ENCODE measurements at places on chromosomes 16 and 17.

GRCh38 chr17:76997981-76998531 is 129.9 kb downstream of the MGAT5B start:
- no peak for DNase-seq

DNA sequence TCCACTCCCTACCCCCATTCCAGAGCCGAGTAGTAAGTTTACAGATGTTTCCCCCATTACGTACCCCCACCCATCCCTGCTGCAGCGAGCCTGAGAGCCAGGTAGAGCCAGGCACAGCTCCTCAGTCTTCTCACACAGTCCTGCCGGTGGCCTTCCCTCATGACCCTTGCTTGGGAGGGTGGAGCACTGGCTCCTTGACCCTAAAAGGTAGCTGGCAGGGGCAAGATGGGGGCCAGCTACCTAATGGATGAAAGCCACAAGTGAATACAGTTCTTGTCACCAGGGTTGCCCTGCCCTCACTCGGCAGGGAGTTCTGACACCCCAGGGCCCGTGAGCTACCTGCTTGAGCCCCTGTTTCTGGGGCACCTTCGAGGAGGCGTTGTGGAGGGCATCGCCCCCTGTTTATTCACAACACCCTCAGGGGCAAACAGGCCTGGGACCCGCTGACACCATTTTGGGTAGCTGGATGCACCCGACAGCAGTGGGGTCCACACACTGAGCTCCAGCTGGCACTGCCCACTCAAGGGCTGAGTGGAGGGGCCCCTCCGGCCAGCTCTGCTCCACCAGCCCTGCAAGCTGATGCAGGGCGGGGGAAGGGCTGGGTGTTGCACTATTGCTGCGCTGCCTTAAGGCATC is 22.2 kb downstream of the ADAM11 start:
- DNase-seq: no peak

- DNase-seq: no peak
Measured at GRCh38 chr16:23186171-23186570, 3.6 kb downstream of the SCNN1G start.

DNA sequence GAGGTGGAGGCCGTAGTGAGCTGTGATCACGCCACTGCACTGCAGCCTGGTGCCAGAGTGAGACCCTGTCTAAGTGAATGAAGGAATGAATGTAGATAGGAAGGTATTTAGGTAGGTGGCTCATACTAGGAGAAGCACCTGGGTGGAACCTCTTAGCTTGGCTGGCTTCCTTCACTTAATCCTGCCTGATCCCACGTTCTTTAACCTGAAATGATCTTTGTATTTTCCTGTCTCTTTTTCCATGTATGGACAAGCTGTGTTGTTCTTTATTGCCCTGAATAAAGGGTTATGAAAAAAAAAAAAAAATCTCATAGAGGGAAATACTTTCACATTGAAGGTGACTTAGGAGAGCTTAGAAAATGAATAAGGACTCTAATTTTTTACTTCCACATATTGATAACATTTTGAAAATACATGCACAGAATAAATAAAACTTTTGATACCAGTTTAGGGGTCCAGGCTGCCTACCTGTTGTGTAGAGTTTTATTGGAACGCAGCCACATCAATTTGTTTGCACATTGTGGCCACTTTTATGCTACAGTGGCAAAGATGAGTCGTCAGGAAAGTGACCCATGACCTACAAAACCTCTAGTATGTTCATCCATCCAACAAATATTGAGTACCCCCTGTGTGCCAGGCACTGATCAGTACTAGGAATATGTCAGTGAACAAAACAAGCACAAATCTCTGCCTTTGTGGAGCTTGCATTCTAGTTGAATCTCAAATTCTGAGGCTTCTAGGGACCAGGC is 44.6 kb downstream of the VPS35L start:
- DNase-seq: no peak

GRCh38 chr17:83199500-83200201 is 120.2 kb downstream of the METRNL start:
- DNase-seq: no peak

- DNase-seq: no peak
Measured at GRCh38 chr17:49858796-49859195, 10.9 kb upstream of the TAC4 start.

- peak; percentile 95 for DNase-seq
Measured at GRCh38 chr16:1414532-1415260, at the start of gene UNKL. Gene UNKL (minus strand): TSS chr16:1414704. CDS start chr16:1414691, 13 bp downstream.

DNA sequence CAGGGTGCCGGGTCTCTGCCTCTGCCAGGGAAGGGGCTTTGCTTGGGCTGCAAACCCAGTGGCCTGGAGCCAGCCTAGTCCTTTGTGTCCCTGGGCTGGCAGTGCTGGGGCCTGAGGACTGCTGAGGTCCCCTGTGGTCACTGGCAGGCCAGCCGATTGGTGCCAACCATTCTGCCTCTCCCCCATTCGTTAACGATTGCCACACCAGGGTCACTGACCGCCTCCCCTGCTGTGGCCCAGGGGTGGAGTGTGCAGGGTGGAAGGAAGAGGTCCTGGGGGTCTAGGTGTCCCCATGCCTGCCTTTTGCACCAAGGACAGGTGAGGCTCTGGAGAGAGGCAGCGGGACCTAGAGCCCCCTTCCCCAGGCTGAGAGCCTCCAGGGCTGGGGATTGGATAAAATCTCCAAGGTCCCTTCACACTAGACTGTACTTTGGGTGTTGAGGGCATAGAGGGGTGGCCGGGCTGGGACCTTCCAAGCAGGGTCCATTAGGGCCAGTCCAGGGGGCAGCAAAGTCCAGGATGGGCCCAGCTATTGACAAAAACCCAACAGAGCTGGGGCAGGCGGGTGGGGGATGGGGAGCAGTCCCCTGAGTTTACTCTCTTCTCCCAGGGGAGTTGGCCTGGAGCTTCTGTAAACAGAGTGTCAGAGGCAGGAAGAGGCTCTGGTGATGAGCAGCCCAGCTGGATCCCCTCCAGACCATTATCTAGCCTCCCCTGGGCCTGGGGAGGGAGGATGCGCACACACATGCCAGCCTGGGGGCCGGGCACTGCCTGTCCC is 1.1 kb downstream of the VASN start:
- DNase-seq: no peak

- DNase-seq: no peak
Measured at GRCh38 chr17:68053231-68054013, 17.9 kb downstream of the KPNA2 start.

DNA sequence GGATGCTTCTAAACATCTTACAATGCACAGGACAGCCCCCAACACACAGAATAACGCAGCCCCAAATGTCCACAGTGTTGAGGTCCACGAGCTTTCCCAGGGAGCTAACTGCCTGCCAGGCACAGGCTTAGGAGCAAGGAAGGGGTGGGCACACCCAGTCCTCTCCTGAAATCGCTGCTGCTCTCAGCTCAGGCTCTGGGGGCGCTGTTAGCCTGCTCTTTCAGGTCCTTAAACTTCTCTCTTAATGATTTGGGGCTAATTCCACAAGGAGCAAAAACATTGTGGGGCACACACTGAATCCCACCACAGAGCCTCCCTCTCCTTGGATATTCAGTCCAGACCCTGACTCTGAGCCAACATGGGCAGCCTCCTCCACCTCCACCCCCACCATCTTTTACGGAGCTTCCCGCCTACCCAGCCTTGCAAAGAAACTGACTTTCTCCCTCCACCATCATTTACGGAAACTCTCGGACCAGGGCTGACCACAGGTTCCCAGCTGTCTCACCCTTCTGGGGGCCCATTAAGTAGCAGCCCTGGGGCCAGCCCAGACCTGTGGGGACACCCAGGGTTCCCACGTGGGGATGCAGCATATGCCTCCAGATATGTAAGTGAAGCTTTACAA is 1.1 kb downstream of the CD300H start:
- peak; percentile 54 for DNase-seq

- DNase-seq: no peak
Measured at GRCh38 chr17:55533608-55534007, 22.4 kb upstream of the SMIM36 start.

DNA sequence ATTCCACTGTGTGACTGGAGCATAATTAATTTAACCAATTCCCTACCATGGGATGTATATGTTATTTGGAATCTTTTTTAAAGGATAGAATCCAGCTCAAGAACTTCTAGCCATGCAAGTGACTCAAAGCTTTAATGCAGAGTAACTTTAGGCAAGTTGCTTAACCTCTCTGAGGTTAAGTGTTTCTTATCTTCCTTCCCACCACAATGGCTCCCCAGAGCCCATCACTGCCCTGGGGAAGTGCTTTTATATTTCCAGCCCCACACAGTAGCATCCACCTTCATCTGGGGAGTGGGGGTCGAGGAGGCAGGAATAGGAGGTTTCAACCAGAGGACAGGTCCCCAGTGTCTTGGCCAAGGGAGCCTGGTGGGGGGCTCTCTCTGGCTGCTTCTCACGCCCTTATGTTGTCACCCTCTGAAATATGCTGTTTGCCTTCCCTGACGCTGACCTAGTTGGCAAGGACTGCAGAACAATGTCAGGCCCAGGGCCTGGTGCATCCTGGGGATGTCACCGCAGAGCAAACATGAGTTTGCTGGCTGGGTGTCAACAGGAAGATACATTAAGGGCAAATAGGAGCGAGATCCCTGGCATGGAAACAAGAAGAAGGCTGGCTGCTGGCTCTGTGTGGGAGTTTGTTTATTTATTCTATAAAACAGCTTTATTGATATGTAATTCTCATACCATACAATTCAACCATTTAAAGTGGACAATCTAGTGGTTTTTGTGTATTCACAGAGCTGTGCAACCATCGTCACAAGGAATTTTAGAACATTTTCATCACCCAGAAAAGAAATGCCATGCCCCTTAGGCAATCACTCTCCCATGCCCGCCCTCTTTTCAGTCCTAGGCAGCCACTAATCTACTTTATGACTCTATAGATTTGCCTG is 46.6 kb upstream of the WSB1 start:
- DNase-seq: no peak

DNA sequence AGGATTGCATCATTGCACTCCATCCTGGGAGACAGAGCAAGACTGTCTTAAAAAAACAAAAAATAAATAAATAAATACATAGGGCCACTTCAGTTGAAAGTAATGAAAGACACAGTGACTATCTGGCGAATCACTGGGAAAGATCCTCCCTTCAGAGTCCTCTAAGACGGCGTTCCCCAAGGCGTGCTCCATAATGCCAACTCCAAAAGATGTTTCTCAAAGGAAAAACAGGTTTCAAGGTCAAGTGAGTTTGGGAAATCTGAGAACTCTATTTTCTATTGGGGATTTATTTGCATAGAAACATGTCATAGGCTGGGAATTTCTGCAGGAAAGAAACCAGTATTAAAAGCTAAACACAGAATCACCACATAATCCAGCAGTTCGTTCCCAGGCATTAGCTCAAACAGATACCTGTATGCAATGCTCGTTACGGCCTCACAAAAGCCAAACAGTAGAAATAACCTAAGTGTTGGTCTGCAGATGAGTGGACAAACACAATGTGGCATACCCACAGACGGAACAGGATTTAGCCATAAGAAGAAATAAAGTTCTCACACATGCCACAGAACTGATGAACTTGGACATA is 7.9 kb downstream of the KLHDC4 start:
- no peak for DNase-seq

DNA sequence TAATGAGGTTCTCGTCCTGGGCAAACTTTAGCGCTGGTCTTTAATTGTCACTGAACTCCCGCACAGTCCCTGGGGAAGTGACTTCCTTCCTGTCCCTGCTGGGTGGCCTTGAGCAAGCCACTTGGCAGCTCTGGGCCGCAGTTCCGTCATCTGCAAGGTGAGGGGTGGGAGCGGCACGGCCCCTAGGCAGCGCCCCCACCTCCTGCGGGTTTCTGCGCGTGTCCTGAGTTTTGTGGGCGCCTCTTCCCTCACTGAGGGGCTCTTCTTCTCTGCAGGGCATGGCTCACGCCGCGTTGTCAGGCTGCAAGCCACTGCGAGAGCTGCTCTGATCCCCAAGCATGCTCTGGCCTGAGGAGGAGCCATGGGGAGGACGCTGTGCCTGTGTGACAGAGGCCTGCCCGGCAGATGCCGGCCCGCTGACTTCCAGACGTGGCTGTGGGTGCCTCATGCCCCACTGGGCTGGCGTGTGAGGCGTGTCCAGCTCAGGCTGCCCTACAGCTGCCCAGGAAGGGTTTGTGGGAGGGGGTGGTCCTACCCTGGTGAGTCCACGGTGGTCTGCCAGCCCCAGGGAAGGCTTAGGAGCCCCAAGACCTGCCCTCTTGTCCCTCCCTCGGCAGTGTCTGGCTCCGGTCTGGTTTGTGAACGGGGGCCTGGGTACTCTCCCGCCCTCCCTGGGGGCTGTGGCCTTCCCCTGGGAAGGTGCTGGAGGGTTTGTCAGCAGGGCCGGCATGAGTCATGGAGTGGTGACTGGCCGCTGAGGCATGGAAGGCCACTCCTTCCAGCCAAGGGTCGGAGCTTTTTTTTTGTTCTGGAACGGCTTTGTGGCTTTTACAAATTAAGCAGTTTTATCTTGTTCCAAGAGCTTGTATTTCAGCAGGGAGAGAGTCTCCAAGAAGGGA is 182.0 kb downstream of the SEC14L1 start:
- peak; percentile 87 for DNase-seq

DNA sequence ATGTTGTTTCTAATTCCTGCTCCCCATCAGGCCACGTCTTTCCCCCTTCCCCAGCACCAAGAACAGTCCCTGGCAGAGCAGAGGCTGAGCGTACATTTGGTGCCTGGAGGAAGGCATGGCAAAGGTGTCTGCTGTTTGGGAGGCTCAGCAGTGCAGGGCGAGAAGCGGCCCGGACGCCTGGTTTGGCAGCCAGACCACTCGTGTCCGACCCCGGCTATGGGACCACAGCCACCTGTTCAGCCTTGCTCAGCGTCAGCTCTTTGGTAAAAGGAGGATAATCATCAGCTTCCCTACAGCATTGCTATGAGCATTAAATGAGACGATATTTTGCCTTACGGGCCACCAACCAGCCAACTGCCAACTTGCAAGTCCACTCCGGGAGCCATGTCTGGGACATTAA is 106.7 kb upstream of the CREBBP start:
- DNase-seq: no peak

- peak; percentile 96 for DNase-seq
Measured at GRCh38 chr17:45332989-45333701, 16.3 kb upstream of the MAP3K14 start.

- DNase-seq: no peak
Measured at GRCh38 chr16:7456211-7456610, 123.6 kb downstream of the RBFOX1 start.

DNA sequence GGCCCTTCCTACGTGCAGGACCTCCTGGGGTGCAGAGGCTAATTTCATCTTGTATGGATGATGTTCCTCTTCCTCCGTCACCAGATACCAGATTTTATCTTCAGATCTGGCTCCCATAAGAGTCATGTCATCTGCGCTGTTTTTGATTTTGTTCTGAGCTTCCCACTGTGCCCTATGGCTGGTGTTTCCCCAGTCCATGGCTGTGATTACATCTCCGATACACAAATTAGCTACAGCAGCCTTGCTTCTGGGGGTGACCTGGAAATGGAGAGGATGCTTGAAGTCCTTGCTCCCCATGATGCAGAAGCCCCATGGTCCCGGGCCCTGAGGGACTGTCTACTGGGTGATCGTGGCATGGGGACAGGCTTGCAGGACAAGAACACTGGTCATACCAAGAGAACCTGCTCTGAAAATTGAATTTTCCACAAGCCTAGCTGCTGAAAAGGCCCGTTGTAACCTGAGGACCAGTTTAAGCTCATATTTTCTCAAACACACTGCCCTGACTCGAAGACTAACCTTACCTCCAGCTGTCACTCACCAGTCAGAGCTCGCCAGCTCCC is 69.0 kb downstream of the KCNJ12 start:
- DNase-seq: no peak

GRCh38 chr17:11940904-11941303 is 56.4 kb downstream of the ZNF18 start:
- DNase-seq: no peak
